ENCODE measurements at places on chromosomes 3 and 15.

DNA sequence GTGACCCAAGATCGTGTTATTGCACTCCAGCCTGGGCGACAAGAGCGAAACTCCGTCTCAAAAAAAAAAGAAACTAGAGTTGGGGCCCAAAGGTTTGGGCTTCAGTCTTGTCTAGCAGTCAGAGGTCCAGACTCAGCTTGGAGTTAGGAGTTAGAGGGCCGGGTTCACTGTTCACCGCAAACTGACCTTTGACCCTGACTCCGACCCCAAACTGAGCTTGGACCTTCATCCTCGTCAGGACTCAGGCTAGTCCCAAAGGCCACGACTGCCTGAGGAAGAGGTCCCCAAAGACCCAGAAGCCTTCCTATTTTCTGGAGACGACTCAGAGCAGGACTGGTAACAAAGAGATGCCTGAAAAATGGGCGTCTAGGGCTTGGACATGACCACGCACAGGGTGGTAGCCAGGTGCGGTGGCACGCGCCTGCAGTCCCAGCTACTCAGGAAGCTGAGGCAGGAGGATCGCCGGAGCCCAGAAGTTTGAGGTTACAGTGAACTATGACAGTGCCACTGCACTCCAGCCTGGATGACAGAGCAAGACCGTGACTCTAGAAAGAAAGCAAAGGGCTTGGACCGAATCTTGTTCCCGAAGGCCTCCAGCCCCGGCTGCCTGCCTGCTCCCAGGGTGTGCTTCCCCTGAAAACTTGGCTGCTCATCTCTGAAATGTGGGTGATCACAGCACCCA is 22.8 kb upstream of the RPL29 start:
- no peak for DNase-seq

- DNase-seq: no peak
These were observed 859 bp downstream of the RORA start for GRCh38 chr15:61227950-61228936.

- DNase-seq: no peak
These were observed 230.2 kb downstream of the CPNE4 start for GRCh38 chr3:131804565-131805133.

DNA sequence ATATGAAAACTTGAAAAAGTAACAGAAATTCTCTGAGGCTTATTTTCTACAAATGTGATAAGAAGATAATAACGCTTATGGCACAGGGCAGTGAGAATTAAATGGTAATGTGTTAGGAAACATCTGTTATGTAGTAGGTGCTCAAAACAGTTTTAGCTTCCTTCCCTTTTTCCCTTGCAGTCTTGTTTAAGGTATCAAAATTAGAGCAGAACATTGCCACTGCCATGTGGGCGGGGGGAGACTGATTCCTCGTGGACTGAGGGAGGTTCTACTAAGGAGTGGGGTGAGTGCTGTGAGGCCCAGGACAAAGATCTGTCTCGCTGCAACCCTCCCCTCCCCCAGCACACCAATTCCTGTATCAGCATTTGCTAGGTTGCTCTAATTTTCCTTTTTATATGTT is 702.4 kb downstream of the TUSC7 start:
- DNase-seq: no peak

- DNase-seq: no peak
These were observed 19.6 kb upstream of the GPR156 start for GRCh38 chr3:120304616-120305015.

- no peak for DNase-seq
These were observed 19.2 kb upstream of the MORF4L1 start for GRCh38 chr15:78853500-78853899.

- no peak for DNase-seq
These were observed 337.8 kb upstream of the TBC1D5 start for GRCh38 chr3:18080198-18080689.

- DNase-seq: no peak
These were observed 31.5 kb upstream of the MECOM start for GRCh38 chr3:169695031-169695430.

DNA sequence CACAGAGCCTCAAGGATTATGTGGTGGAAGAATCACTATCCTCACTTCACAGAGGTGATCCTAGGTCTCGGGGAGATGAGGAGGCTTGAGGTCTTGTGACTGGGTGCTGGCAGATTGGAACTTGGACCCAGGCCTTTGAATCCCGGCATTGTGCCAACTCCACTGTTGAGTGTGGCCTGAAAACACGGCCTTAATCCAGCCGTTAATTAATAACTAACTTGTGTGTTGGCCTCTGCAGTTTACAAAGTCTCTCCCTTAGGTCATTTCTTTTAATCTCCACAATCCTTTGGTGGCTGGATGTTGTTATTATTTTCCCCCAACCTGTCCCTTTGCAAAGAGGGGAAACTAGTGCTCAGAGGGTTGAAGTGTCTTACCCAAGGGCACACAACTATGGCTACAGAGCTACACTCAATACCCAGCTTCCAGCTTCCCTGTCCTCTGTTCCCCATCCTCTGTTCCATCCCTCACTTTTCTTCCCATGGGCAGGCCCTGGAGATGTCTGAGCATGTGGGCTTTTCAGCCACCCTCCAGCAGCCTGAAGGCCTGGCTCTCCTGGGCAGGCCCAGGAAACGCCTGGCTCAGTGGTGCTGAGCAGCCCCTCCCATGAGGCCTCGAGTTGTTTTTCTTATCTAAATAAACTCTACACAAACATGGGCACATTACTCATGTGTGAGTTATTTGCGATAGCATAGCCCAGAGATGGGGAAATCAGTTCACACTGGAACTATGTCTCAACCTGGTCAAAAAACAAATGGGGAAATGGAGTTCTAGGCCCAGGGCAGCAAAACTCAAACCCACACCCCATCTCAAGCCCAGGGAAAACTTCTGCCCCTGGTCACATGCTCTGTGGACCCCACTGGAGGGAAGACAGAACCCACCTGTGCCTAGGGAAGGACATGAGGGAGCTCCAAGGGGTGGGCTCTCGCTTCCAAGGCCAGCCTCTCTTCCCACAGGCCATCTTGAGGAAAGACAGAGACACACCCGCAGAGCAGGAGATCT is 16.8 kb upstream of the SMAD3 start:
- DNase-seq: no peak

- DNase-seq: no peak
These were observed 117.0 kb upstream of the TSPAN3 start for GRCh38 chr15:77187751-77188464.

DNA sequence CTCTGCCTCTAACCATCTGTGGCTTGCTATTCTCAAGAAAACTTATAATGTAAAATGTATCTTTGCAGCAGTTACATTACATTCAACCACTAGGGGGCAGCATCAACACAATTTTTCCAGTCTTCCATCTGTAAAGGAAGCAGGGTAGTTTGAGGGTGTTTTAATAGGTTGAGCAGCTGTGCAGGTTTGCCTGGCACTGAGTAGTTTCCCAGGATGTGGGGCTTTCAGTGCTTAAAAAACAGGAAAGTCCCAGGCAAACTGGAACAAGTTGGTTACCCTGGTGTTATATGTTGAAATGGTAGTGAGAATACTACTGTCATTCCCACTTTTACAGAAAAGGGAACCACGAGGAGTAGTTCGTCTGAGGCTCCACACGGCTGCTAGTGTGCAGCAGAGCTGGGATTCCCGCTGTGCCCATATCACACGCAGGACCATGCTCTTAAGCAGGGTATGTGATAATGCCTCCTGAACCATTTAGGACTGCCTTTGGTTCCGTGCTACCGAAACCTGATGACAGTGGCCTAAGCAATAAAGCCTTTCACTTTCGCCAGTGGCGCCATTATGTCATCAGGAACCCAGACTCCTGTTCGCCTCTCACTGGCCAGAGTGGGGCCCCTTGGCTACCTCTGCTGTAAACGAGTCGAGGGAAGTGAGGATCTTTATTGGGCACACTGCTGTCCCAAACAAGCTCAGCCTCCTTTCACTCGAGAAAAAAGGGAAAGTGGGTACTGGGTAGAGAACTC is 64.7 kb upstream of the ZBTB38 start:
- DNase-seq: peak; percentile 79

GRCh38 chr3:58559586-58559985 is 17.6 kb downstream of the FAM107A start:
- DNase-seq: no peak

- no peak for DNase-seq
These were observed 13.2 kb downstream of the TNIK start for GRCh38 chr3:171446801-171447578.

- DNase-seq: peak; percentile 58
These were observed 60.5 kb downstream of the THBS1 start for GRCh38 chr15:39641191-39641889.

- DNase-seq: no peak
These were observed 6.3 kb downstream of the TM4SF1 start for GRCh38 chr3:149371001-149371722.

- DNase-seq: no peak
These were observed 14.0 kb upstream of the LMAN1L start for GRCh38 chr15:74798388-74799254.

- DNase-seq: no peak
These were observed 3.9 kb downstream of the RPLP1 start for GRCh38 chr15:69456208-69457166.

GRCh38 chr3:69250014-69250413 is 127.6 kb upstream of the LMOD3 start:
- DNase-seq: peak; percentile 60

- DNase-seq: no peak
These were observed 60.2 kb upstream of the ATP13A3 start for GRCh38 chr3:194547042-194547441.

- DNase-seq: no peak
These were observed 104.6 kb upstream of the HES1 start for GRCh38 chr3:194031349-194031748.

GRCh38 chr15:49415638-49416037 is 7.4 kb upstream of the FGF7 start:
- no peak for DNase-seq

- DNase-seq: no peak
These were observed 43.4 kb downstream of the ST6GAL1 start for GRCh38 chr3:186973702-186974101.

DNA sequence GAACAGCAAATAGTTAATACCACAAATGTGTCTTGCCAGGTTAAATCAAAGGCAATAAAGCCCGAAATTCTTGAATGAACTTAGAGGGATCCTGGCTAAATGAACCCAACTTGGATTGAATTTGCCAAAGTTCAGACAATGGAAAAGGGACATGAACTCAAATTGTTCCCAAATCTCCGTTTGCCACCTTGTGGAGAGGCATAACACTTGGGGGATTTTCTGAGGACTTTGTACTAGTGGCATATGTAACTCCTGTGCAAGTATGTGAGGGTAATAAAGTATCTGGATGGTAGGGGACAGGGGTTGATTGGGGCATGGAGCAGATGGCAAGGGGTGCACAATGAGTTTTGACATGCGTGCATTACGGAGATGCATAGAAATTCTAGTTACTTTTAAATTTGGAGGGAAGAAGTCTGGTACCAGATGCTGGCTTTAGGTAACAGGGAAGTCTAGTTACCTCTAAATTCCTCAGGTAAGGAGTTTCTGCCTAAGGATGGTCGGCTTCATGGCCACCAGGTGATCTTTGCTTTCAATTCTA is 1.2 kb upstream of the TCAIM start:
- no peak for DNase-seq

DNA sequence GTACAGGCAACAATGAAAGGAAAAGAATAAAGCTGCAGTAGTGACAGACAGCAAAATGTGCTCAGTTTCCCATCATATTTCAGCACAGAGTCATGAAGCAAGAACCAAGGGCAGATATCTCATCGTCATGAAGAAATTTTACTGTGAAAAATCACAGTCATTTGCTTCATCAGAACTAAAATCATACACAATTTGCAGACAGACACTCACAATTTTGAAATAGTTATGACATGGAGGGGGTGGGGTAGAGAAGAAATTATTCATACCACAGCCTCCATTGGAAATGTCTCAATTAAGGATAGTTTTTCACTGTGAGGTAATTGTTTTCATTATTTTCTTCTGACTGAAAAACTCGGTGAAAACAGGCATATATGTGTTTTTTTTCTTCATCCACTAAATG is 78.8 kb upstream of the CNTN3 start:
- no peak for DNase-seq

- no peak for DNase-seq
These were observed 25.8 kb downstream of the LRTM1 start for GRCh38 chr3:54901906-54902685.

DNA sequence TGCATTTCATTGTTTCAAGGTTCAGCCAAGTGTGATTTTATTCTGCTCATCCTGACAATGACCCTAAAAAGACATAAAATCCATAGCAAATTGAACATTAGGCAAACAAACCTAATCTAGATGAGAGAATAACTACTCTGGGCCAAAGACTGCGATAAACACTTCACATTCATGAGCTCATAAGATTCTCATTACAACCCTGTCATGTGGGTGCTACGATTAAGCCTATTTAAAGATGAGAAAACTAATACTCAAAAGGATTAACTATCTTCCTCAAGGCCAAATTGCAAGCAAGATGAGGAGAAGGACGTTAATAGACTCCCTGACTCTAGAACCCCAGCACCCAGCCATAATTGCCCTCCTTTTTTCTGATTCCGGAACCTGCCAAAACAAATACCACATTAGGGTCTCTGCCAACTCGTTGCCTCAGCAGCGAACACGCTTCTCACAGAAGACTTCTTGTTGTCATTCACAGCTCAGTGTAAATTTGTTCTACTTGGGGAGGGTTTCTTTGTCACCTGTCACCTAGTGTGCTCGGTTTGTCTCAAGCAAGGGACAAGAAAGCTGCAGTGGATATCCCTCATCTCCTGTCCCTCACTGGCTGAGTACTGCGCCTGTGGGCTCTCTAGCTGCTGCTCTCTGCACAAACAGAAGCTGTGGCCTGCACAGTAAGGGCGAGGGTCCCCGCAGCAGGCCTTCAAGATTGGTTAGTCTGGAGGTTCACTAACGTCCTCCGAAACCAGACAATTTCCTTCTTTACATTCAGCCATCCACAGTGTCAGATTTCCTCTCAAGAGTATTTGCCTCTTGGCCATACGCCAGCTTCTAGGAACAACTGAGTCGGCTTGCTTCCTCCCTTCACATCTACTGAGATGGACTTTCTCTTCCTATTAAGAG is 200.0 kb upstream of the UBE2E2 start:
- no peak for DNase-seq
